KBM-7 (cell line): ENCODE measurements at places on chromosomes 2 and 18.
A peak's percentile ranks its signal among the peaks of the same experiment; 100 is the strongest.

DNA sequence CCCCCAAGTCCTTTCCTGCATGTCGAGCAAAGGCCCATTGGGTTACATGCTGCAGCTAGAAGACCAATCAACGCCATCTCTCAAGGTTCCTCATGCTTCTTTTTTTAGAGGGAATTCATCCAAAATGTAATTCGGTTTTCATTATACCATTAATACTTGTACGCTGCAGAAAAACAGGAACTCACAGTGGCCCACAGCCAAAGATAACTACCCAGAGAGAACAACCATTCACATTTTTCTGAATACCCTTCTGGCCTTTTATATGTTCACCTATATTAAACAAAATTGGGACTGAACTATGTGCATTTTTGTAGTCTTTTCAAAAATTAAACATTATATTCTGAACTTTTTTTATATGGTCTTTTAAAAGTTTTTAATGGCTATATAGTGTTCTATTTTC is 25.8 kb downstream of the FARP2 start:
- DNase-seq: peak; percentile 44

- DNase-seq: peak; percentile 58
Measured at GRCh38 chr2:190023860-190024259, 38.7 kb downstream of the MSTN start.

DNA sequence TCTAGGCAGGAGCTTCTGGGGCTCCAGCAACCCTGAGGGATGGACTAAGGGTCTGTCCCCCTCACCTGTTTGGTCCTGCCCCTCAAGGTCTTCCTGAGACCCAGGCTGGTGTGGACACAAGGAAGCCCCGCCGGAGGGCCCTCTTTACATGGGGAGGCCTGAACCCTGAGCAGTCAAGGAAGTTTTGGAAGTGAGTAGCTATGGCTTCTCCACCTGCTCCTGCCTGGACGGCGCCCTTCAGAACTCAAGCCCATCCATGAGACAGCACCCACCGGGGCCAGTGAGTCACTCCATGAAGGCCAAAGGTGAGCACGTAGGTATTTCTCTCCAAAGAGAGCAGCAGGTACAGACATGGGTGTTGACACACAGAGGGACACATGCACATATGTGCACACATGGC is 98.2 kb upstream of the CTDP1 start:
- DNase-seq: no peak

GRCh38 chr2:207624185-207625013 is 795 bp downstream of the METTL21A start:
- DNase-seq: peak; percentile 88

DNA sequence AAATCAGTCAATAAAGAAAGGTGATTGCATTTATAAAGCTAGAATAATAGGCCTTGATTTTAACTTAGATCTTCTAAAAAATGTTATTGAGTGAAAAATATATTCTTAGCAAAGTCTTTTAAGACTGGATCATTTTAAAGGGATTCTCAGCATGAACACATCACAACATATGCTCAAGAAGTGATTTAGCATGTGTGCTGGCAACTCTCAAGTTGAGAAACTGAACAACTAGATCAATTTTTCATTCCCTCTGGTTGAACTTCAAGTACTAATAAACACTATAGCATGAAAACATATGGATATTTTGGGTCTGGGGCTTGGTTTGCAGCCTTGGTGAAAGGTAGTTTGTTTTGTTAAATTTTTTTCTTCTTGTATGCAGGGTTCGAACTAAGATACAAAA is 107.8 kb upstream of the PNPT1 start:
- DNase-seq: no peak

GRCh38 chr2:118279005-118279404 is 190.7 kb downstream of the INSIG2 start:
- DNase-seq: no peak

DNA sequence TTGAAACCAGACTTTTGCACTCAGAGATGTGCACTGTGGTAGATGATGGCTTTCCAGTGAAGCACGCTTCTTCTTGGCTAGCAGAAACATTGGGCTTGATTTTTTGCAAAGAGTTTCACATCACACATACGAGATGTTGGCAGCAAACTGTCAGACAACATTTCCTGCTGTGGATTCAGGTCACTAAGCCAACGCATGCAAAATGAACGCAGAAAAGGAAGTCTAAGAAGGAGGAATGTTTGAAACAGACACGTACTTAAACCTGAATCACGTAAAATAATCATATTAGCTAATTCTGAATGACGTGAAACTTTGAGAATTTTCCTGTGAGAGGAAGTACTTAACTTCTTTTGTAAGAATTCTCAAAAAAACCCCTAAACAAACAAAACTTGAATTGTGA is 88.1 kb downstream of the EPB41L3 start:
- no peak for DNase-seq
